ENCODE measurements at places on chromosomes 4 and X. TPM values are rescaled to one million over a fixed set of nuclear protein-coding genes. Genes with fewer than 3 reads are reported as not detected.

Gene CNKSR2
- 1.2 TPM for total RNA-seq

Gene STBD1
- 3.6 TPM for total RNA-seq

Gene FAM47C
- total RNA-seq = not detected

Gene RAP2C
- 24.6 TPM for total RNA-seq

Gene GPRIN3
- total RNA-seq = under 0.01 TPM

Gene LGI2
- total RNA-seq = under 0.01 TPM

Gene USP17L10
- not detected for total RNA-seq

Gene PCDH11X
- under 0.01 TPM for total RNA-seq

Gene CFAP47
- not detected for total RNA-seq

Gene MAGEE2
- total RNA-seq = not detected

Gene MAGEB1
- total RNA-seq = not detected

Gene AWAT2
- not detected for total RNA-seq

Gene TEX11
- total RNA-seq = not detected

Gene SEC24D
- total RNA-seq = 116 TPM

Gene CT47A7
- total RNA-seq = not detected

Gene NLRP2B
- total RNA-seq = not detected

Data from osteoblast (primary cell).